Right ventricle myocardium inferior (tissue), 1 donor: ENCODE measurements at places on chromosomes 7 and 10. TPM values are rescaled to one million over a fixed set of nuclear protein-coding genes. Genes with fewer than 3 reads are reported as not detected.

The DPYSL4 gene
- total RNA-seq = 24.9 TPM

The ATG9B gene
- total RNA-seq = not detected

The ABCB8 gene
- 24.5 TPM for total RNA-seq

The C10orf71 gene
- 108 TPM for total RNA-seq

The PDE1C gene
- total RNA-seq = 198 TPM

DNA sequence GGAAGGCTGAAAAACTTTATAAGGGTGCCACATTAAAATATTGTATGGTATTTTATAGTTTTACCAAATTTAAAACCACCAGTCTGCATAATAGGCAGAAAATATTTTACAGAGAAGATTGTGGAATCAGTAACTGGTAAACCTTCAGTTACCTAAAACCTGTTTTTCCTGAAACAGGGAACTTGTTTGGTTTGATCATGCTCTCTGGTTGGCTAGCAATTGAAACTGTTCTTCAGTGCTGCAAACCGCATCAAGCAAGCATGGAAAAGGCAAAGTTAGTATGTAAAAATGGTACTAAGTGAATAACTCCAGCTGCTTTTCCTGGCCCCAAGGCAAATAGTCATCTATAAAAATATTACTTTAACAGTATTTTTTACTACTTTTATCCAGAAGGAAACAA lies 316.9 kb upstream of the LRRN3 start:
- no peak for DNase-seq

DNA sequence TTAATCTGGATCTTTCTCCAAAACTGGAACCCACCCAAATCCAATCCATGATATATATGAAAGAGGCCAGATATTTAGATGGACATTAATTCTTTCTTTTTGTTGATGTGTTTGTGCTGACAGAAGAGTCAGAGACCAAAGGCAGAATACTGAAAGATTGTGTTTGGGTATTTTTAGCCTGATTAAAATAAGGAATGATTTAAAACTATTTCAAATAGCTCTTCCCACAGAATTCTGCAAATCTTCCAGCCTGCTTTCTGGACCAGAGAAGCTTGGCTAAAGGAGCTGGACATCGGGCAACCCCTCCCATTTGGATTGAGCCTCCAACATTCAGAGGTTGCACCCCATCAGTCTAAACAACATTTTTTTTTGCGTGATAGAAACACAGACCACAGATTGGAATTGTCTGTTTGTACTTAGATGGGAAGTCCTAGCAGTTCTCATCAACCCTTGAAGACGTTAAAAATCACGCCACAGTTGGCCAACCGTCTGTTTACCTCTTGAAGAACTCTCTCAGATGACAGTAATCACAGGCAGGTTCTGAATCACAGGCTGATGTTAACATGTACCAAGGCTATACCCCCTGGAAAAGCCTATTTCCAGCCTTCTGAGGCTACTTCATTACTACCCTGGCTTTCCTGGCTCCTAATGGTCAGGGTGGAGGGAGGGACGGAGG lies 155.2 kb upstream of the NRP1 start:
- no peak for DNase-seq

DNA sequence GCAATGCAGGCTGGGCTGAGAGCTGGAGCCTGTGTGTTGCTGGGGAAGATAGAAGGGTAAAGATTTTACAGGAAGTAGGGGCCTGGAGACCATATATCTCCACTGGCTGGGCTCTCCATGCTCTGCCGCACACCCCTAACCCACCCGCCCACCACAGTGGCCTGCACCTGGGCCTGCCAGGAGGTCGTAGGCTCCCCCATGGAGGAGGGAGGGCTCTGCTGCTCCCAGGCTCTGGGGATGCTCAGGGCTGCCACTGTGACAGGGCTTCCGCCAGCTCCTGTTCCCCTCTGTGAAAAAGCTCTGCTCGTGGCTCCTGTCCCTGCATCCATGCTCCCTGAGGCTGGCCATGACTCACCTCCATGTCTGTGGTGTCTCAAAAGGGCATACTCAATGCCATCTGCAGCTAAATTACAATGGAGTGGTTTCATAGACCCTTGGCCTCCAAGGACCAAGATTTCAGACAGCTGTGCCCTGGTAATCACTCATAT lies 106.0 kb downstream of the CXCL12 start:
- DNase-seq = no peak

DNA sequence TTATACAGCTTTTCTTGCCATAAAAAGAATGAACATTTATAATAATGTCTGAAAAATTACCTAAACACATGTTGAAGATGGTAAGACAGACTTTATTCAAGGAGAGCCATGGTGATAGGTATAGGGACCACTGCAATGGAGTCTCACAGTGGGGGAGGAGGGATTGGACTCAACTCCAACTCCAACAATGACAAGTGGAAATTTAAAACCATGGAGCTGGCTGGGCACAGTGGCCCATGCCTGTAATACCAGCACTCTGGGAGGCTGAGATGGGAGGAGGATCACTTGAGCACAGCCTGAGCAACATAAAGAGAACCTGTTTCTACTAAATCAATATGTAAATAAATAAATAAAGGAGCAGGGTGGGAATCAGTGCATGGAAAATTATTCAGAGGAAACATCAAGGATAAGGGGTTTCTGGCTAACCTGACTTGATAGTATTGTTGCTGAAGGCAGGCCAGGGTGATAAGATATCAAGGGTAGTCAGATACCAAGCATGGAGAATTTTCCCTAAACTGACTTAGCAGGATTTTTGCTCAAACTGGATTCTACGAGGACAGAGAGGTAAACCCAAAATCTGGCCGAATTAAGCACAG lies 19.5 kb upstream of the MICU1 start:
- DNase-seq = no peak

DNA sequence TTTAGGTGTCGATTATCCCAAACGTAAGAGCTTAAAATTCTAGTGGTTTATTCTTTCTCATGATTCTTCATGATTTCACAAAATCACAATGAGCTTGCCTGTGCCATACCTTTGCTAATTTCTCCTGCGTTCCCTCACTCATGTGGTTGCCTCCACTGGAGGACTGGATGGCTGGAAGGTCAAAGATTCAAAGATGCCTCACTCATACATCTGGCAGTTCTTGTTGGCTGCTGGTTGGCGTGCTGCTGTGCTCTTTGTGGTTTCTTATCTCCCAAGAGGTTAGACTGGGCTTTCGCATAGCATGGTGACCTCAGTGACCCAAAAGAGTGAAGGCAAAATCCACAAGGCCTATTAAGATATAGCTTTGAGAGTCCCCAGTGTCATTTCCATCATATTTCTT lies 877.6 kb upstream of the AUTS2 start:
- no peak for DNase-seq

- no peak for DNase-seq
Observed at GRCh38 chr10:78749200-78749599, 319.6 kb upstream of the ZMIZ1 start.

- DNase-seq = no peak
Observed at GRCh38 chr7:139423091-139423490, 60.4 kb downstream of the KLRG2 start.

GRCh38 chr10:133335246-133336117 lies 1.2 kb downstream of the CALY start:
- DNase-seq = peak; percentile 71
